ENCODE measurements at places on chromosomes 5 and 9. TPM values are rescaled to one million over a fixed set of nuclear protein-coding genes. Genes with fewer than 3 reads are reported as not detected.

IL4 gene
- not detected for total RNA-seq

DNA sequence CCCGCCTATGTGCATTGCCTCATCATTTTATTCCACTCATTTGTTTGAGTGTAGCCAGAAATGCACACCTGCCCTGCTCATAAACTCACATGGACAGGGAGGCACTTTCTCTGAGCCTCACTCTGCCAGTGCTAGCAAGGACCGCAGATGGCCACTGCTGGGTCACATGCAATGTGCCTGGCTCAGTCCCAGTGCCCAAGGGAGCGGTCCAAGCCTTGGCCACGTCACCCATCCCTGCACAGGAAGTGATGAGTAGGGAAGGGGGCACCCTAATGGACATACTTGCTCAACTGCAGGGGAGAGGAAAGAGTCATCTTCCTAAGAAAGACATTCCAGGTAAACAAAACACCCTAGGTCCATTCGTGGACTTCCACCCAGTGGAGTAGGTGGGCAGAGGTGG is 630.9 kb downstream of the IRX1 start:
- no peak for DNase-seq

CARTPT gene
- total RNA-seq: not detected

TTC16 gene
- total RNA-seq: not detected

DNA sequence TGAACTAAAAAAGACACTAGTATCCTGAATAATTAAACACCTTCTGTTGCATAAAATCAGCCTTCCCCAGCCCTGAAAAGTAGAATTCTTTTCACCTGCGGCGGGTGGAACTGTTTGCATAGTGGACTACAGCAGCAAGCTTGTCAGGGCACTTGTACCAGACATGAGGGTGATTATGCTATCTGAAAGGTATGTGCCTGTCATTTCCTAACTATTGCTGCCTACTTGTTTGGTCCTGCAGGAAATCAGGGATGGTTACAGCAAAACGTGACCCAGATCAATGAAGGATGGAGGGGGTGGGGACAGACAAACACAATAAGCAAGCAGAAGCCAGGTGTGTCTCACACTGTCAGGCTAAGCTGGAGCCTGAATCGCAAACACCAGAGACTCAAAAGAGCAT is 385.6 kb downstream of the MLLT3 start:
- DNase-seq: no peak

DNA sequence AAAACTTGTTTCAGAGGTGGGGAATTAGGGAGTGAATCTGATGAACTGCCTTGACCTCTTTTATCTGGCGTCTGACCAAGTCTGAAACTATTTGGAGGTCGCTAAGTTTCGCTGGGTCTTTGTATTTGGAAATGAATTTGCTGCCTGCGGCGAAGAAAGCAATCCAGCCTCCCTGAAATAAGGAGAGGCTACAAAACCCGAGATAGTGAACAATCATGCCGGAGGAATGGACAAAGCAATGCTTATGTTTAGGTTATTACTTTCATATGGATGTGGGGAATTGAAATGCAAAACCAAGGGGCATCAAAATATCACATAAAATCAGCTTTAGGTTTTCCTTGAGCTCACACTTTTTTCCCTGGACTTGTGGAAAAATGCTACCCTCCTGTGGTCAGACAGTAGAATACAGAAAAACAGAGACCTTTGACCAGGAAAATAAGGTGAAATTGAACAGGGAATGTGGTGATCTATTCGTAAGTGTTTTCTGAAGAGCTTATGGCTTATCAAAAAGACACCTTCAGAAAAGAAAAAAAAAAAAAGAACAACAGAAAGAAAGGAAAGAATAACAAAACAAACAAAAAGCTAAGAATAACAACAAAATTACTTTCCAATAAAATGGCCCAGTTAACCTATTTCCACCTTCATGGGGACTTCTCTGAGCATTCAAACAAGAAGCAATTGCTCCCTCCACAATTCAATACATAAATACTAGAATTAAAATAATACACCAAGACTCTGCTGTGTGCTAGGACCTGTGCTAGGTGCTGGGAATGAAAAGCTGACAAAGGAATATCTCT is 68.6 kb upstream of the DPYSL3 start:
- DNase-seq: peak; percentile 41

PMPCA gene
- total RNA-seq: 26.2 TPM

FOXD4L3 gene
- not detected for total RNA-seq

All from skin of body (tissue), 3 donors.